ENCODE measurements at places on chromosomes 6 and 20.

DNA sequence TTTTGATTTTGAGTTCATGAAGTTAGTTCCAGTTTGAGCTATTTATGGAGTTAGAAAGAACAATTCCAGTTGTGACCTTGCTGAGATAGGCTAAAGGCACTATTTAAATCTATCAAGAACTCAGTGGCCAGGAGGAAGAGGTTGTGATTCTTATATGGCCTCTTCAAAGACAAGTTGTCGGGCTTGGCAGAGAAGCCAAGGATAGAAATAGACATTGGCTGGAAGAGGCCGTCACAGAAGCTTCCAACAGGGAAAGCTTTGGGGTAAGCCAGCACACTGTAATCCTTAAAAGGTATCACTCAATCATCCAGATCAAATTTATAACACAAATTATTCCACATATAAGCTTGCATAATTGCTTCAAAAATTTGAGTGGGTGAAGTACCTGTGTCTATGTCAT, 286.1 kb downstream of the SYNE1 start:
- no peak for DNase-seq

GRCh38 chr6:71465096-71465495, 176.5 kb downstream of the OGFRL1 start:
- no peak for DNase-seq

DNA sequence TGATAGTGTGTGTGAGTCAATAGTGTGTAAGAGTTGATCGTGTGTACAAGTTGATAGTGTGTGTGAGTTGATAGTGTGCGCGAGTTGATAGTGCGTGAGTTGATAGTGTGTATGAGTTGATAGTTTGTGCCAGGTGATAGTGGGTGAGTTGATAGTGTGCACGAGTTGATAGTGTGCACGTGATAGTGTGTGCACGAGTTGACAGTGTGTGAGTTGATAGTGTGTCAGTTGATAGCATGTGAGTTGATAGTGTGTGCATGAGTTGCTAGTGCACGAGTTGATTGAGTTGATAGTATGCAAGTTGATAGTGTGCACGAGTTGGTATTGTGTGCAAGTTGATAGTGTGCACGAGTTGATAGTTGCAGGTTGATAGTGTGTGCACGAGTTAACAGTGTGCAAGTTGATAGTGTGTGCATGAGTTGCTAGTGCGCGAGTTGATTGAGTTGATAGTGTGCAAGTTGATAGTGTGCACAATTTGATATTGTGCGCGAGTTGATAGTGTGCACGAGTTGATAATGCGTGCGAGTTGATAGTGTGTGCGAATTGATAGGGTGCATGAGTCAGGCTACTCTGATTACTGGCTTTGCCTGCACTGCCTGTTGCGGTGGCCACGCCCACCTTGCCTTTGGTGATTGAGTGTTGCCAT, 35.8 kb upstream of the IYD start:
- no peak for DNase-seq

DNA sequence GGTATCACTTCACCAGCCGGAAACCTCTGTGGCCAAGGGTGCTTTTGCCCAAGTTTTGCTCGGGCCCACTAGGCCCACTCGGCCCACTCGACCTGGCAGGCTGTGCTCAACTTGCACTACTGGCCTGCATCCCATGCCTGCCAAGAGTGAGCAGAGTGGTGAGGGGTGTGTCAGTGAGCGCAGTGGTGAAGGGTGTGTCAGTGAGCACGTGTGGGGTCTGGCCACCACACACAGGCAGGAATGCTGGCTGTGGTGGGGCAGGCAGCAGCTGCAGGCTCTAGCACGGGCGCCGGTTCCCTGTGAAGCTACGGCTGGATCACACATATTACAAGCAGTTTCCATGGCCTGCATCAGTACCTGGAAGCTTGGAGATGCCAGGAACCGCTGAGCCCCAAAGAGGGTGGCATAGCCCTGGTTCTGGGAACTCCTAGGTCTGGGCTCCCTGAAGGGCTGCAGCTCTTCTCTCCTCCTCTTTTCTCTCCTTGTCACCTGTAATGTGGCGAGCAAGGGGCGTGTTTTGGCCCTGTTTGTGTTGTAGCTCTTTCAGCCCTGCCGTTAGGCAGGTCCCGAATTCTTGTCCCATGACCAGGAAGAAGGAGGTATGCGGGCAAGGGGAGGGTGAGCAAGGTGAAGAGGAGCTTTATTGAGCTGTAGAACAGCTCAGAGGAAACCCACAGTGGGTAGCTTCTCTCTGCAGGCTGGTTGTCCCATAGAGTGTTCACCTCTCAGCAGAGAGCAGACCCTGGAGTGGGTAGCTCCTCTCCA, 51.0 kb upstream of the CLDN20 start:
- DNase-seq: no peak

- no peak for DNase-seq
These were observed 27.4 kb downstream of the TGM6 start for GRCh38 chr20:2408111-2408510.

DNA sequence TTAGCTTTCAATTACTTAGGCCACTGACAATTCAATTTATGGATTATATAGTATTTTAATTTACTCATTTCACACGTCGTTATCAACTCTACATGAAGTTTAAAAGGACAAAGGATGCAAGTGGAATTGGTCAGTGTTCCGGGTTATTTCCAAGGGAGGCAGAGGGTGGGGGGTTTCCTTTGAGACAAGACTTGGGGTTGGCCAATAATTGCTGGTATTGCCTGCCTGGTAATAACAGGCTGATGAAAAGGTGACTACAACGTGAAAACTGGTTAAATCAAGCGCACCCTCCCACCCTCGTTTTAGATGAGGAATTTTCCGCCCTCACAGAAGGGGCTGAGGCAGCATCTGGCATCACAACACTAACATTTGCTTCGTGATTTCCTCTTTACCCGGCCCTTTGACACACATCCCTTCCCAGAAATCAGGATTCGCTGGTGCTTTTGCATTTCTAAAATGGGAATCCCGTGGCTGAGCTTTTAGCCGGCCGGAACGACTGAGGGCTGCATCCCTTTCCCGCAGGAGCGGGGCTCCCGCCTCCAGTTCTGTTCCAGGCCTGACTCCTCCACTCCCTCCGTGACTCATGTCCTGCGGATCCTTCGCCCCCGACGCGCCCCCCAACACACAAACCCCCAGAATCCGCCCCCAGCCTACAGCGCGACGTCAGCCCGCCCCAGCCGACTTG, 999 bp upstream of the PIM1 start:
- peak; percentile 67 for DNase-seq

DNA sequence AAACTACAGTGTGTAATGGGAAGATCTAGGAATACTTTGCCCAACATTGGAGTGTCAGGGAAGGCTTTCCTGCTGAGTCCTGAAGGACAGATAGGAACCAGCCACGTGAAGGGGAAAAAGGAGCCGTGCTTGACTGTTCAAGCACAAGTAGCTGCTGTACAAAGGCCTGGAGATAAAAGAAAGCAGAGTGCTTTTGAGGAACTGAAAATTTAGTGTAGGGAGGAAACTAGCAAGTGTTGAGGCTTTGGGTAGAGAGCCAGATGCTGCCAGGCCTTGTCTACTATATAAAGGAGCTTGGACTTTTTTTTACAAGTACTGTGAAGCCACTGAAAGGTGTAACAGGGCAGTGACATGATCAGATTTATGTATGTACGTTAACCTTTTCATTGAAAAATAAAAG, 39.0 kb downstream of the DSE start:
- no peak for DNase-seq
